NCI-H1694 (cell line): ENCODE measurements at places on chromosomes 5 and 9.

- DNase-seq: no peak
Observed at GRCh38 chr5:140145256-140145655, 19.5 kb downstream of the IGIP start.

- DNase-seq: no peak
Observed at GRCh38 chr5:168328814-168329213, 37.4 kb downstream of the WWC1 start.

DNA sequence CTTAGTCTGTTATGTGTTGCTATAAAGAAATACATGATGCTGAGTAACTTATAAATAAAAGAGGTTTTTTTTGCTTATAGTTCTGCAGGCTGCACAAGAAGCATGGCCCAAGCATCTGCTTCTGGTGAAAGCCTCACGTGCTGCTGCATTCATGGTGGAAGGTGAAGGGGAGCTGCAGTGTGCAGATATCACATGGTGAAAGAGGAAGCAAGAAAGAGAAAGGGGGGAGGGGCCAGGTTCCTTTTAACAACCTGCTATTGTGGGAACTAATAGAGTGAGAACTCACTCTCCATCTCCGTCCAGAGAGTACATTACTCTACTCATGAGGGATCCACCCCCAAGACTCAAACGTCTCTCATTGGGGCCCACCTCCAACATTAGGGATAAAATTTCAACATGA, 12.5 kb upstream of the PARP8 start:
- DNase-seq: no peak

DNA sequence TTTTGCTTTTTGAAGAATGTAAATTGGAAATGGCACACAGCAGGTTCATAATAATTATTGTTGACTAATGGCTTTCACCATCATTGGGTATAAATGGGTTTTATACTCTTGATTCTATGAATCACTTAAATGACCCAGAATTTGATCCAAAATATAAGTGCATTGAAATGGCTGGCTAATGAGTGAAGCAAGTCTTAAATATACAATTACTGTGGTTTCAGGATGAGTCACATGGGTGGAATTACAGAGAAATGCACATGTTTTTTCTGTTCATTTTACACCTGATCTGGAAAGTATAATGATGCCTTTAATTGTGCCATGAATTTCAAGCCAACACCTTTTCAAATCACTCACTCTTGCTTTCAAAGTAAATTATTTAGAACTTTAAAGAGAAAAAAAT, 380.8 kb upstream of the CD180 start:
- DNase-seq: no peak

DNA sequence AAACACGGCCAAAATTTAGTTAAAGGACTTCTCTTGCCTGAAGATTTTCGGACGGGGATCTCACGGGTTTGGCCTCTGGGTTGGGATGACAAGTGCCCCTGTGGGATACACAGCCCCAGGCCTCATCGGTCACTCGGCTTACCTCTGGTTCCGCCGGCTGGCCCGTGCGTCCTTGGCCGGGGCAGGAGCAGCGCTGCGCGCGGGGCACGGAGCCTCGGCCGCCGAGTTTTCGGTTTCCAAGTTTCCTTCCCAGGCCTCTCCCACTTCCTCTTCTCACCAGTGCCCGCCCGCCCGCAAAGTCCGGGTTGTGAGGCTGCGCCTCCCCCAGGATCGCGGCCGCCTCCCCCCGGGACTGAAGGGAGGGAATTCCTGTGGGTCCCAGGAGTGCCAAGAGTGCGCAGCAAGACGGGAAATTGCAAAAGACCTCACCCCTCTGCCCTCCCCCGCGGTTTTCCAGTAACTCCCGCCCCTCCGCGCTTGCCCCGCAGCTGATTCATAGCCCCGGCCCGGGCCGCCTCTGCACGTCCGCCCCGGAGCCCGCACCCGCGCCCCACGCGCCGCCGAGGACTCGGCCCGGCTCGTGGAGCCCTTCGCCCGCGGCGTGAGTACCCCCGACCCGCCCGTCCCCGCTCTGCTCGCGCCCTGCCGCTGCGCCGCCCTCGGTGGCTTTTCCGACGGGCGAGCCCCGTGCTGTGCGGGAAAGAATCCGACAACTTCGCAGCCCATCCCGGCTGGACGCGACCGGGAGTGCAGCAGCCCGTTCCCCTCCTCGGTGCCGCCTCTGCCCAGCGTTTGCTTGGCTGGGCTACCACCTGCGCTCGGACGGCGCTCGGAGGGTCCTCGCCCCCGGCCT, at the start of gene OSMR:
TSS of gene OSMR (plus strand) at position 487 of the 853 bp plus-strand sequence. CDS start 23,033 bp downstream, outside the sequence.
- no peak for DNase-seq

- DNase-seq: no peak
Observed at GRCh38 chr5:42035526-42035925, 110.4 kb downstream of the FBXO4 start.

- no peak for DNase-seq
Observed at GRCh38 chr9:120443489-120443888, 136.5 kb downstream of the CDK5RAP2 start.

- no peak for DNase-seq
Observed at GRCh38 chr5:58860680-58861079, 277.8 kb downstream of the RAB3C start.

- no peak for DNase-seq
Observed at GRCh38 chr9:20382460-20383071, 239.7 kb downstream of the MLLT3 start.

GRCh38 chr5:127894461-127894860, 189.1 kb upstream of the SLC12A2 start:
- DNase-seq: no peak

DNA sequence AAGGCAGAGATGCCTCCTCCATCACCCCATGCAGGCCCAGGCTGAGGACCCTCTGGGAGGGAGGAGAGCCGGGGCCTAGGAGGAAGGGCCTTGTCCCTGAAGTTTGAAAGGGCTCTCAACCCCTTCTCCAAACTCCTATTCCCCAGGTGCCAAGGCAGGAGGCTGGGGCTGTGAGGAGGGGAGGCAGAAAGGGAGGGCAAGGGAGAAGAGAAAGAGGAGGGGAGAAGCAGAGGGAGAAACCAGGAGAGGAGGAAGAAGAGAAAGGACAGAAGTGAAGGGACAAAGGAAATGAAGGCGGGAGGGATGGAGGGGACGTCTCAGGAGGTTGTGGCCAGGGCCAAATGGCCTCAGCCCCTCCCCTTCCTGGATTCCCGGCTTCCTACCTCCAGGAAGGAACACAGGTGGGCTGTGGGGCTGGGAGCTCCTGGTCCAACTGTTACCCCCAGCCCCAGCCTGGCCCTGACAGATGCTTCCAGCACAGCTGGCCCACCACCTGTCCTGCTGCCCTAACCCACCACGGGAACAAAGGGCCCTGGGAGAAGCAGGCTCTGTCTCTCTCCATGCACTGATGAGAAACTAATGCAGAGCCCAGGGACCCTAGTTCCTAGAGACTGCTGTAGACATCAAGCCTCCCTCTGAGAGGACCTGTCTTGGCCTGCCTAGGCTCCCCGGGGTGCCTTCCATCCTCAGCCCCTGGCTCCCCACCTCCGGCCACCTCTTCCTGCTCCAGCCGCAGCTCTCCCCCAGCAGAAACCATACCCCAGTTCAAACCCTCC, 3.5 kb downstream of the DBN1 start:
- no peak for DNase-seq

DNA sequence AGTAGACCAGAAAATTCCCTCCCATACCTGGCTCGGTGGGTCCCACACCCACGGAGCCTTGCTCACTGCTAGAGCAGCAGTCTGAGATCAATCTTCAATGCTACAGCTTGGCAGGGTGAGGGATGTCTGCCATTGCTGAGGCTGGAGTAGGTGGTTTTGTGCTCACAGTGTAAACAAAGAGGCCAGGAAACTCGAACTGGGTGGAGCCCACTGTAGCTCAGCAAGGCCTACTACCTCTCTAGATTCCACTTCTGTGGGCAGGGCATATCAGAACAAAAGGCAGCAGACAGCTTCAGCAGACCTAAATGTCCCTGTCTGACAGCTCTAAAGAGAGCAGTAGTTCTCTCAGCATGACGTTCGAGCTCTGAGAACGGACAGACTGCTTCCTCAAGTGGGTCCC, 5.6 kb upstream of the GZMA start:
- DNase-seq: no peak

- DNase-seq: no peak
Observed at GRCh38 chr9:82447343-82447742, 458.8 kb downstream of the SPATA31D1 start.

GRCh38 chr5:176884571-176884890, 14.6 kb downstream of the HK3 start:
- DNase-seq: no peak

DNA sequence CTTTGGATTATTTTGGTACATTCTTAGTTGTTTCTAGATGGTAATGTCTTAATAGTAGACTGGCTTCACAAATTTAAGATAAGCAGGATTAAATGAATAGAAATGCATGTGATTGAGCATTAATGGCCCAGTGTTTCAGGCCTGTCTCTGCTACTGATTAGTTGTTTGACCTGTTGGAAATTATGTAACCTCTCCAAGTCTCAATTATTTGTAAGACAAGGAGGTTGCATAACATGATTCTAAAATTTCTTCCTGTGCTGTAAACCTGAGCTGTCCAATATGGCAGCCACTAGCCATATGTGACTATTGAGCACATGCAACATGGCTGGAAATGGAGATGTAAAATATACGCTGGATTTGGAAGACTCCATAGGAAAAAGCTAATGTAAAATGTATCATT, 97.5 kb downstream of the ALDH1A1 start:
- DNase-seq: no peak

GRCh38 chr5:36777105-36777757, 99.3 kb upstream of the NIPBL start:
- peak; percentile 33 for DNase-seq

- no peak for DNase-seq
Observed at GRCh38 chr5:118301696-118302095, 686.7 kb downstream of the DTWD2 start.

DNA sequence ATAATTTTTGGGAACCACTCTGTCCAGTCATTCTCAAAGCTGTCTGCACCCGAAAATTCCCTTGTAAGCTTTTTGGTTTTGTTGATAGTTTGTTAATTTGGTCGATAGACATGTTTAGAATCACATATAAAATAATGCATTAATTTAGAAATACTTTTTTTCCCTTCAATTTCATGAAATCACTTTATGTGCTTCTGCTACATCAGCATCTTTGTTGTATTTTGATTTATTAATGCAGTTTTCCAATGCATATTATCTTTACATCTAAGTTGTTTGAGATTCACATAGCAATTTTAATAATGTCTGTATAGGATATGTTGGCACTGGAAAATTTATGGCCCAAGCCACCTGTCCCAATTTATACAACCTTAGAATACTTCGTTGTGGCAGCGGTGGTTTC, 60.6 kb upstream of the SV2C start:
- no peak for DNase-seq

DNA sequence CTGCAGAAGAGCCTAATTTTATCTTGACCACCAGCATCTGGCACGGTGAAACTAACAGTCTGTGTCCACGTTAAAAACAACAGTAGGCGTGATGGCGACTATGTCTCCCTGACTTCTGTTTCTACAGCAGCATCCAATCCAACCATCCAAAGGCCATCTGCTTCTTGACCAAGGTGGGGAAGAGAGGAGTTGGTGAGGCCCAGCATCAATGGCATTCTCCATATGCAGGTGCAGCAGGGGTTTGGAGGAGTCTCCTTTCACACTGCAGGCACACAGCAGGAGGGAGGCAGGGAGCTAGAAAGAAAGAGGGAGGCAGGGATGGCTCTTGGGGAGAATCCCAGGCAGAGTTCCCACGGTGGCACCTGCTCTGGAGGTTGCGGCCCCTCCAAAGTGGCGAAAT, 27.0 kb downstream of the MGAT1 start:
- DNase-seq: no peak

DNA sequence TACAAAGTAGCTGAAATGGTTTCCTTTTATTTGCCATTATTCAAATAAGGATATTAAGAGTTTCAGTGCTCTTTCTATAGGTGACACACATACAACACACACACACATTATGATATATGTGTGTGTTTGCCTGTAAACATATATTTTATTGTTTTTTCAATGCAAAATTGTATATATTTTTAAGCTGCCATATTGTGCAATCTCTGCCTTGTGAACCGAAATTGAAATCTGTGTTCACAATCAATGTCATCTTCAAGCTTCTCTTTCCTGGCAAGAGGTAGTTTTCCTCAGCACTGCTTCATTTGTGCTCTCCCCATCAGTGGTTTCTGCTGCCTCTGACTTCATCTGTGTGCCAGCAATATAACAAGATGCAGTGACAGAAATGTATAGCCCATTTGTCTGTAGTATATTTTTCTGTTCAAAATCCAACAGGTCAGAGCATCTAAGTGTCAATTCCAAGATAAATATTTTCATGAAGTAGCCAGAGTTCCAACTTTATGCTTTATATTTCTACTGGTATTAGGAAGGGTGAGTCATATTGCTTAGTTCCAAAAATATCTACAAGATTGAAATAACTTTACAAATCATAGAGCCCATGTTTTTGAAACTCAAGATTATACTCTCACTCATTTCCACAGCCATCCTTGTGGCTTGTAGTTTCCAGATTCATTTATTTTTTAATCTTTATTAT, 1704.8 kb upstream of the CDH9 start:
- DNase-seq: no peak

- no peak for DNase-seq
Observed at GRCh38 chr5:30874241-30875034, 319.0 kb upstream of the CDH6 start.

- DNase-seq: no peak
Observed at GRCh38 chr9:11235061-11235460, 622.3 kb upstream of the PTPRD start.

- DNase-seq: no peak
Observed at GRCh38 chr5:64914396-64914795, 145.7 kb downstream of the CWC27 start.

DNA sequence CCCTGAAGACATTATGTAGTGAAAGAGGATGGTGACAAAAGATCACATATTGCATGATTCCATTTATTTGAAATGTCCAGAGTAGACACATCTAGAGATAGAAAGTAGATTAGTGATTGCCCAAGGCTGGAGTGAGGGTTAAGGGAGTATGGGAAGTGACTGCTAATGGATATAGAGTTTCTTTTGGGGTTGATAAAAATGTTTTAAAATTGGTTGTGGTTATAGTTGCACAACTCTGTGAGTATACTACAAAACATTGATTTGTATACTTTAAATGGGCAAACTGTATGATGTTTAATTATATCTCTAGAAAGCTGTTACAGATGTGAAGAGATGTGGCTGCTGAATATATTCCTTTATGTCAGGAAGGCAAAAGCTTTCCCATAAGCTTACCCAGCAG, 202.8 kb downstream of the CCDC171 start:
- no peak for DNase-seq

DNA sequence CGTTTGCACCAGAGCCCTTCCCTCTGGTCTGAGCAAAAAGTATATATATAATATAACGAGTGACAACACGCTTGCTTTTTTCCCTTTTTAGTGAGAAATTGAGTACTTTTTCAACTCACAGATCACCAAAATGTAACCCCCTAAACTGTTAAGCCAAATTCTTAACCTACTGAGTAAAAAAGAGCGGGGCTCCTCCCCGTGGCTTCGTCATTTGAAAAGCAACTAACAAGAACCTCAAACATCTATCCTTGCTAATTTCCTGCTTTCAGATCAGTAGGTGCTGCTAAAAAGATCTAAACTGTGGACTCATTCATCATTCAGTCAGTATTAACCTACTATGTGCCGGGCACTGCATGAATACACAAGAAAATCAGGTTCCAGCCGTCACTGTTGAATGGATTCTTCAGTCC, 1.0 kb upstream of the PTBP3 start:
- peak; percentile 6 for DNase-seq
